ENCODE measurements at places on chromosomes 7 and 10. TPM values are rescaled to one million over a fixed set of nuclear protein-coding genes. Genes with fewer than 3 reads are reported as not detected.
A peak's percentile ranks its signal among the peaks of the same experiment; 100 is the strongest.

DNA sequence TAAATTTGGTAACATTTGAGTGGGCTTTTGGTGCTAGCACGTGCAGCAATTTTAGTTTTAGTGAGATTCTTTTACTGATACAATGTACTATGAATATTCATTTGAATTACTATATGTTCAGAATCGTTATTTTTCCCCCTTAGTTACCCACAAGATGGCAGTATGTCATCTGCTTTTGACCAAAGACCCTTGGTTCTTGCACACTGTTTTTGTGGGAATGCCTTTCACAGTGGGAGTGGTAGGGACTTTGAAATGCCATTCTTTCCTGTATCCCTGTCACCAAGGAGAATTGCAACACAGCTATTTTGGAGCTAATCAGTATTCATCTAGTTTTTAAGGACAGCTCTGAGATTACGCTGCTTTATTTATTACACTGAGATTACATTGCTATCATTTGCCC is 40.6 kb downstream of the SEC23IP start:
- DNase-seq, result no peak

Gene TLX1
- total RNA-seq, result not detected

DNA sequence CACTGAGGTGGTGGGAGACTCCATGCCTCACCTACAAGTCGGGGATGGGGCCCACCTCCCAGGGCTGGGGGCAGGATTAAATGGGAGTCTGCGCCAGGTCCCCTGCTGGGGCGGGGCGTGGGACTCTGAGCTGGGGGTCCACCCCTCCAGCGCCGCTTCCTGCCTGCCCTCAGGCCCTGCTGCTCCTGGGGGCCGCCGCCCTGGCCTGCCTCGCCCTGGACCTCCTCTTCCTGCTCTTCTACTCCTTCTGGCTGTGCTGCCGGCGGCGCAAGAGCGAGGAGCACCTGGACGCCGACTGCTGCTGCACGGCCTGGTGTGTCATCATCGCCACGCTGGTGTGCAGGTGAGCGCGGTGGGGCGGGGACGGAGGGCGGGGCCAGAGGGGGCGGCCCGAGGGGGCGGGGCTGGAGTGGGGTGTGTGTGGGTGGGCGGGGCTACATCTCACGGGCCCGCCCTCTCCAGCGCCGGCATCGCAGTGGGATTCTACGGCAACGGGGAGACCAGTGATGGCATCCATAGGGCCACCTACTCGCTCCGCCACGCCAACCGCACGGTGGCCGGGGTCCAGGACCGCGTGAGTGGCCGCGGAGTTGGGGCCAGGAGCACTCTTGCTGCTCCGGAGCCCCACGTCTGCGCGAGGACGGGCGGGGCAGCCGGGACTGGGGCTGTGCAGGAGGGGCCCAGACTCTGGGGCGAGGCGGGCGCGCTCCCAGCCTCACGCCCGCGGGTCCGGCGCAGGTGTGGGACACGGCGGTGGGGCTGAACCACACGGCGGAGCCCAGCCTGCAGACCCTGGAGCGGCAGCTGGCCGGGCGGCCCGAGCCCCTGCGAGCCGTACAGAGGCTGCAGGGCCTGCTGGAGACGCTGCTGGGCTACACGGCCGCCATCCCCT is 15.1 kb downstream of the TTYH3 start:
- no peak for DNase-seq

DNA sequence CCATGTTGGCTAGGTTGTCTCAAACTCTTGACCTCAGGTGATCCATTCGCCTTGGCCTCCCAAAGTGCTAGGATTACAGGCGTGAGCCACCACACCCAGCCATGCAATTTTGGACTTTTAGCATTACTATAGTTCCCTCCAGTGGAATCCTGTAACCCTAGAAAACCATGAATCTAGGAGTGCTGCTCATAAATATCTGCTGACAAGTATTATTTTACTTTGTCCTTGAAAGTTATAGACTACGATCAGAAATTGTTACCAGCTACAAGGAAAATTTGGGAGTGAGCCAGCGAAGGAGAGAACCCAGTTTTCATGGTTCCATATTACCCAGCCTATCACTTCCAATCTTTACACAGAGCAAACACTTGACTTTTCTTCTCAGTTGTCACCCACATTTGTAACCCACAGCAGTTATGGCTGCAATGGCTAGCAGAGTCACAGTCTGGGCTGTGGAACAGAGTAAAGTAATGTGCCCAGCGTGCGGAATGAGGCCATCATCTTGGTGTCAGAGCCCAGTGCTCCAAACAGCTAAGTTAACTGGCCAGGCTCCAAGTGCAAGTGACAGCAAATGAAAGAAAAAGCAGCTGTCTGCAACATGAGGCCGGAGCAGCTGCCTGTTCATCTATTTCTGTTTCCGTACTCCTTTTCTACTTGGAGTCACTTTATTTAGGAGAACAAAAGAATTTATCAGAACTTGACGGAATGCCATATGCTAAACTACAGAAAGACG is 29.9 kb downstream of the ZC3HC1 start:
- DNase-seq, result no peak

GRCh38 chr7:106736508-106737201 is 75.7 kb upstream of the CCDC71L start:
- DNase-seq, result peak; percentile 64

GRCh38 chr7:15505761-15506160 is 56.1 kb downstream of the AGMO start:
- no peak for DNase-seq

GRCh38 chr7:52146871-52147634 is 830.4 kb upstream of the COBL start:
- DNase-seq, result no peak

- no peak for DNase-seq
Measured at GRCh38 chr10:105259201-105259600, 618.1 kb downstream of the SORCS3 start.

DNA sequence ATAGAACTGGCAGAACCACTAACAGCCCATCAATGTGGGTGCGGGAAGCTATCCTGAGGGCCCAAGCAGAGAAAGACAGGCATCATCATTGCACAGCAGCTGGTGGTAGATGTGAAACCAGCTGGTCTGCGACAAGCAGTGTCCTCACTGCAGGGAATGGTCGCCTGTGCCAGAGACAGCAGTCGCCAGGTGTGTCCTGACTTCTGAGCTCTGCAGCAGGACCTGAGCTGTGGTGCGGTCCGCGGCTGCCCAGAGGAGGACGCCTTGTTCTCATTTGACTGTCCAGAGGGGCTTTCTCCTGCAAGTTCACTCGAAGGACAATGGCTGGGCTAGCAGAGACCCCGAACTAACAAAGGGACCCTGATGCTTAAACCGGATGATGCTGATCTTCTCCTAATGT is 97.4 kb downstream of the LRRC18 start:
- no peak for DNase-seq

DNA sequence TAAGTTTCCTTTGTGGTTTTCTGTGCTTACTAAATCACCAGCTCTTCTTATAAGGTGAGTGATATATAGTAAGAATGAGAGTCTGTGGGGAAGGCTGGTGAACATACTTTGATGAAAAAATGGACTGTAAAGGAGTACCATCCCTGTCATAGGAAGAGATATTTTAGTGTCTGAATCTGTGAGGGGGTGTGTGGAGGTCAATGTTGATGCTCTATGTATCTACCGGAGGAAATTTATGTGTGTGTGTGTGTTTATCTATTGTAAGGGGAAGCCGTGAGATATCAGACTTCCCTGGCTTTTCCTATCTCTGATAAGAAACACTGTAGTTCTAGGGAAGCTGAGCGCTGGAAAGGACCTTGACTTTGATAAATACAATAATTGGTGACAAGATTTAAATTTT is 179.0 kb downstream of the PCDH15 start:
- DNase-seq, result no peak

Gene LRRC72
- total RNA-seq, result not detected

- no peak for DNase-seq
Measured at GRCh38 chr10:132599732-132600131, 62.1 kb downstream of the INPP5A start.

DNA sequence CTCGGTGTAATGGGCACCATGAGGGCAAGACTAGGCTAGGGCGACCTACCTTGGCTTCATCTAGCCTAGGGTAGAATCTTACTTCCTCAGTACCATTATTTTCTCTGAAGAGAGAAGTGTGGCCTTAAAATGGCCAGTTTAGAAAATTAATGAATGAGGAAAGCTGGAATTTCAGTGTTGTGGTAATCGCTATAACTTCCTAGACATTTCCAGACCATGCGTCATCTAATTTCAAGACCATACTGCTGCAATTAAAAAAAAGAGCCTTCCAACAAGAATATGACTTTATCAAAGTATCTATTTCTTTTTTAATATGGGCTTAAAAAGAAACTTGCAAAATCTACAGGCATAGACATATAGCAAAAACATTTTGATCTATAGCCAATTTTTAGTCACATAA is 68.5 kb downstream of the CPVL start:
- DNase-seq, result no peak

GRCh38 chr7:94400022-94400421 is 5.3 kb downstream of the COL1A2 start:
- no peak for DNase-seq

DNA sequence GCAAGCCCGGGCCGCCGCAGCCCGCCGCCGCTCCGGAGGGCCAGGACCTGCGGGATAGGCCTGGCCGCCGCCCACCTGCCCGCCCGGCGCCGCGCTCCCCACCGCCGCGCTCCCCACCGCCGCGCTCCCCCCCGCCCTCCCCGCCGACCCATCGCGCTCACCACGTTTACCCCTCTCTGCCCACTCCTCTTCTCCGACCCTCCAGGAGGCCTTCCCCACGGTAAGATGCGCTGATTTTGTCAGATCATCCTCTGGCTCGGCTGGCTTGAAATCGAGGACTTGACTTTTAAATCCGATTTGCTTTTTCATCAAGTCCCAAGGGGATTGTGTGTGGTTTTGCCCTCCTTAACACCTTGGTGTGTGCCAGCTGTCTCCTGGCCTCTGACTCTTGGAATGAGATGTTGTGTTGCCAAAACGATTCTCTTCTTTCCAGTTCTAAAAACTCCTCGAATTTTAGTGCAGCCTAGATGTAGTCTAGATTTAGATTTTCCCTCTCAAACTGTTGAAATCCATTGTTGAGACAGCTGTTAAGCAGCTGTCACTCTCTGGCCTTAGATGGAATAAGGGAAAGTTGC is 738 bp downstream of the POM121 start:
- no peak for DNase-seq

- no peak for DNase-seq
Measured at GRCh38 chr7:99373091-99374066, 1.2 kb upstream of the ARPC1B start.

Gene CUZD1
- 2.8 TPM for total RNA-seq

Gene RET
- 0.13 TPM for total RNA-seq

GRCh38 chr10:68175949-68176348 is 56.0 kb downstream of the ATOH7 start:
- DNase-seq, result no peak

- DNase-seq, result no peak
Measured at GRCh38 chr7:3415861-3416312, 114.8 kb downstream of the SDK1 start.

GRCh38 chr10:117463545-117463920 is 79.0 kb upstream of the EMX2 start:
- no peak for DNase-seq

Gene SFRP4
- not detected for total RNA-seq

- DNase-seq, result no peak
Measured at GRCh38 chr10:4909118-4909517, 54.1 kb upstream of the AKR1C1 start.

GRCh38 chr7:17029150-17029549 is 147.4 kb upstream of the AGR3 start:
- no peak for DNase-seq

Gene GPR15LG
- not detected for total RNA-seq

DNA sequence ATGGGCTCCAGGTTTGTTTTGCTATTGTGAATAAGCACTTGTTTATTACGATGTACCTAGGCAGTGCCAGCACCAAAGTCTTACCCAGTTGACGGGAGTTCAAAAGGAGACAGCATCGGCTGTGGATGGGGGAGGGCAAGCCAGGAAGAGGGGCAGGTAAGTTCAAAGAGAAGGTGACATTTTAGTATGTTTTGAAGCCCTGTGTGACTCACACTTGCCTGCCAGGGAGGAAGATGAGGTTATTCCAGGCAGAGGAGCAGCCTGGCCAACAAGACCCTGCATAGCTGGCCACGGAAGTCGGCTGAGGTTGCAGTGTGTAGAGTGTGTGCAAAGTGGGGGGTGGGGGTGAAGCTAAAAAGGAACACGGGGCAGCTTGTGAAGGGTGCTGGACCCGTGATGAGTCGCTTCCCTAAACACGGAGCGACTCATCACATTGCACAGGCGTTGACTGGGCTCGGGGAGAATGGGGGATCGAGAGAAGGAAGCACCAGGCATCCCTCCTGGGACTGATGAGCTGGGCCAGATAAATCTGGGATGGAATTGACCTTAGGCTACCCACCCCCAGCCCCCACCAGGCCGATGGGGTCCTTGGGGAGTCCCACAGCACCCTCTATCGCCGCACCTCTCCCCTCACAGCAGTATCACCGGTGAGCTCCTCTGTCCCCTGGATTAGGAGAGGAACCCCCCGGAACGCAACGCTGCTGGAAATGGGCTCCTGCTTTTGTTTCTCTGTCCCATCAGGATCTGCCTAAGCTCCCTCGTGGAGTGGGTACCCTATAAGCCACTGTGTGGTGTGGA is 97.9 kb upstream of the IKZF1 start:
- peak; percentile 87 for DNase-seq

GRCh38 chr10:133100706-133101415 is 13.1 kb downstream of the ADGRA1 start:
- DNase-seq, result peak; percentile 32

Gene DEPP1
- total RNA-seq, result not detected

Gene ANK3
- 5.3 TPM for total RNA-seq

DNA sequence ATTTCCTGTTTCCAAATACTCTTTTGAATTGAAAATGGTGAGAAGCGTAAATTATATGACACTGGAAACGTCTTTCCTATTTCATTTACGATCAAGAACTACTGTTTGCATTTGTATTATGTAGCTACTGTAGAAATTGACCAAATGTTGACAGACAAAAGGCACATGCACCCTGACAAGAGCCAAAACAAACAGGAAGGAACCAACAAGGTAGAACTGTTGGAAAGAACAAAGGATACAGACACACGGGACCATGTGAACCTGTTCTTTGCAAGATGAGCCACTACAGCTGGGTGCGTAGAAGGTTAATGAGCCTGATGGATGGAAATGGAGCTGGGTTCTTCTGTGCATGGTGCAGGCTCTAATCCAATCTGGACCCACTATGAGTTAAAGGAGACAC is 48.4 kb upstream of the FZD8 start:
- DNase-seq, result no peak

DNA sequence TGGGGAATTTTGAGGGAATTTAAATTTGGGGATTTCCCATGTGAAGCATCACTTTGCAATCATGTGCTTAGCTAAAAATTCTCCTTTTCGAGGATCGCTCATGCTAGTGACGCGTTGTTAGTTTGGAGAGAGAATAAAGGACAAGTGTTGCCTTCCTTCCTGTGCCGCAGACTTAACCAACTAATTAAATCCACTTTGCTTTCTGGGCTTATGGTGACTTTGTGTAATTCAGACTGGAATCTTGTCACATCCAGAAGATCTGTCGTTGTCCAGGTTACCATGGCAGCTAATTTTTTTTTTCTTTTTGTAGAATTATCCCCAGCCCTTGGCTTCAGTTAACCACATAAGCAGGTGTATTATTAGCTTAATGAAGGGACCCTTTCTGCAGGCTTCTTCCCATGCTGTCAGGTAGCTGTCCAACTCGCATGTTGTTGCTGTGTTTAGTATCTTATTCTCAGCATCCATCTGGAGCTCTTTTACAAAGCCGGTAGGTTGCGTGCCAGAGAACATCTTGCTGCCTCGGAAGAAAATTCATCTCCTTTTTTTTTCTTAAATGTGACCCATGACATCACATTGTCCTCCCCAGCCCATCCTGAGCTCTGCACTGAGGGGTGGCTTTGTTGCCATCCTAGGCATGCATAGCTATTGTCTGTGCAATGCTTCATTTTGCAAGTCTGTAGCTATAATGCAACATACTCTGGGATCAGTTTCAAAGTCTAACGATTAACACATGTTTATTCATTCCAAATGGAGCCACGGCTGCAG is 47.2 kb upstream of the NRP1 start:
- DNase-seq, result no peak

Data from activated CD8-positive, alpha-beta T cell treated with anti-CD3 and anti-CD28 coated beads, Interleukin-2, amount 10 ng/mL, durations not matched to agents 7 days and 5 days (primary cell).